Skeletal muscle cell (primary cell): ENCODE measurements at places on chromosomes 1 and 21.
A peak's percentile ranks its signal among the peaks of the same experiment; 100 is the strongest.

DNA sequence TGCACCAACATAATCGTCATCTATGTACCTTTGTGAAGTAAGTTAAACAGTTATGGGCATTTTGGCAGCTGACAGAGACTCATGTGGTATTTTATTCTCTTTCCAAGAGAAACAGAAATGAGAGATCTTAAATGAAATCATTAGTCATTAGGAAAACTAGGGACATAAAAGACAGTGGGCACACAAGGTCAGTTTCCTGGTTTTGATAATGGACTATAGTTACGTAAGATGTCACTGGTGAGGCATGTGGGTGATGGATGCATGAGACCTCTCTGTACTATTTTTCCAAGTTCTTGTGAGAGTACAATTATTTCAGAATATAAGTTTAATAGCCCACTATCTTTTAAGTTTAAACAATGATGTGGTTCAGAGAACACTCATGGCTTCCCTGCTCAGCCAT, 216.9 kb downstream of the APP start:
- DNase-seq, result no peak

DNA sequence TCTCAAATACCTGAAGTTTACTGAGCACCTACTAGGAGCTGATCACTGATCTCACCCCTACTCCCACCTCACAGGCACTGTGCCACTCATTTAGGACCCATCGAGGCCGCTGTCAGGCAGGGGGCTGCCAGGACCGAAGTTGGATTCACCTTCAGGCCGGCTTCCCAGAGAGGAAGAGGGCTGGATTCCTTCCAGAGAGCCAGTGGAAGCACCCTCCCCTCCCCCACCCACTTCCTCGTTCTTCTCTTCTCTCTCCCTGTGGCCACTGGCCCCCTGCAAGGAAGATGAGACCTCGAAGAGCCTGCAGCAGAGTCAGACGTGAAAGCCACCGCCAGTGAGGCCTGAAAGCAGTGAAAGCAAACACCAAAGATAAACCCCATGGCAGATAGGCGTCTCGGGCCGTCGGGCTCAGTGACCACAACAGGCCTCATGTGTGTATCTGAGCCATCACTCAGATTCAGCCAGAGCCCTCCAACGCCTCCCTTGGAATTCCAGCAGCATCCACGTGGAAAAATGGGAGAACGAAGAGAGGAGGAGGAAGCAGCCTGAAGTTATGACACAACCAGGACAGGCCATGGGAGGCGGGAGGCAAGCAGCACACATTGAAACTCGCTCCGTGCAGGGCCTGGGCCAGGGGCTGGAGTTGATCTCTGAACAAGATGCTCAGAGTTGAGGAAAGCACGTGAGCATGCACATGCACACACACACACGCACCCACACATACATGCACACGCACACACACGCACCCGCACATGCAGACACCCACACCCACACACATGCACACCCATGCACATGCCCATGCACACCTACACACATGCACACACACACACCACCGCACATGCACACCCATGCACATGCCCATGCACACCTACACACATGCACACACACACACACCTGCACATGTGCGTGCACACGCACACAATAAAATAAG, 6.2 kb upstream of the AGTRAP start:
- DNase-seq, result no peak

DNA sequence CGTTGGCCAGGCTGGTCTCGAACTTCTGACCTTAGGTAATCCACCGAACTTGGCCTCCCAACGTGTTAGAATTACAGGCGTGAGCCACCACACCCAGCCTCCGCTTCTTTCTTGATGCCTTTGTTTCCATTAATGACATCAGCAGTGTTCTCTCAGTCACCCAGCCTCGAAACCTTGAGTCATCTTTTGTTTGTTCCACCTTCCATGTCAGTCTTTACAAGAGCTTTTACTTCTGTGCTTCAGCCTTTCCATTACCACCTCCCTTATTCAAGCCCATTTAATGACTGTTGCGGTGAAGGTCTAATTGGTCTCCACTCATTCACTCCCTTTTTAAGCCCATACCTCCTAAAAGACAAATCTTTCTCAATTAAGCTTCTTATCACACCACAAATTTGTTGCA, 146.6 kb upstream of the ADGRL2 start:
- no peak for DNase-seq

- peak; percentile 19 for DNase-seq
Observed at GRCh38 chr1:180962178-180962577, 49.5 kb downstream of the KIAA1614 start.
